GM04504 (cell line): ENCODE measurements at places on chromosomes 3 and 15.

DNA sequence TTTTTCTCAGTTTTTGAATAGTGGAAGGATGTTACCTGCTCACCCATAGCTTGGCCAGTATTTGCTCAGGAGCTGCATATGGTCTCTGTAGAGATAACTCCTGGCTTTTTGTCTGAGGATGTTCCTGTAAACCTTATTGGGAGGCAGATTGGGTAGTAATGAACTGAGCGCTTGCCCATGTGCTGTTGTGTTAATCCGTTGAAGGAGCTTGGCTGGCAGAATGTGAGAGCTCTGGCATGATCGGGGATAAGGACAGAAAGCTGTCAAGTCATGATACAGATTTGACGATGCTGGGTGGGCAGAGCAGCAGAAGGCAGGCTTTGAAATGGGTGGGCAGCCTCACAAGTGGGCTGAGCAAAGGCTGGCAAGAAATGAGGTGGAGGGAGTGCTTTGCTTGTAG lies 27.4 kb downstream of the SH3GL3 start:
- no peak for DNase-seq

- no peak for DNase-seq
Observed at GRCh38 chr15:28269097-28269496, 52.9 kb downstream of the HERC2 start.

DNA sequence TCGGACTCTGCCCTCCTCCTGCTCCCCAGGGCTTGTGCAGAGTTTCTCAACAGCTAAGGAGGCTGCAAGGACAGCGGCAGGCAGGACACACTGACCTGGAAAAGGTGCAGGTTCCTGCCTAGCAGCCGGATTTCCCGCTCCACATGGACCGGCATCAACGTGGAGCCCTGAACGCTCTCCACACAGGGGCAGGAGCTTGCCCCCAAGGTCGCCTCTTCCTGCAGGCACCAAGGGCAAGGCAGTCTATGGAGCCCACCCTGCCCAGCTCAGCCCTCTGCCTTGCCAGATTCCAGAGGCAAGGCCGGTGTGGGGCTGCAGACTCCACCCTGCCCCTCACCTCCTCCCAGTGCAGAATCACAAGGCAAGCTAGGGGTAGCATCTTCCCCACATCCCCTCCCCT lies 10.7 kb downstream of the PLXNB1 start:
- no peak for DNase-seq

GRCh38 chr3:155554777-155555451 lies 190.0 kb downstream of the PLCH1 start:
- DNase-seq: no peak

DNA sequence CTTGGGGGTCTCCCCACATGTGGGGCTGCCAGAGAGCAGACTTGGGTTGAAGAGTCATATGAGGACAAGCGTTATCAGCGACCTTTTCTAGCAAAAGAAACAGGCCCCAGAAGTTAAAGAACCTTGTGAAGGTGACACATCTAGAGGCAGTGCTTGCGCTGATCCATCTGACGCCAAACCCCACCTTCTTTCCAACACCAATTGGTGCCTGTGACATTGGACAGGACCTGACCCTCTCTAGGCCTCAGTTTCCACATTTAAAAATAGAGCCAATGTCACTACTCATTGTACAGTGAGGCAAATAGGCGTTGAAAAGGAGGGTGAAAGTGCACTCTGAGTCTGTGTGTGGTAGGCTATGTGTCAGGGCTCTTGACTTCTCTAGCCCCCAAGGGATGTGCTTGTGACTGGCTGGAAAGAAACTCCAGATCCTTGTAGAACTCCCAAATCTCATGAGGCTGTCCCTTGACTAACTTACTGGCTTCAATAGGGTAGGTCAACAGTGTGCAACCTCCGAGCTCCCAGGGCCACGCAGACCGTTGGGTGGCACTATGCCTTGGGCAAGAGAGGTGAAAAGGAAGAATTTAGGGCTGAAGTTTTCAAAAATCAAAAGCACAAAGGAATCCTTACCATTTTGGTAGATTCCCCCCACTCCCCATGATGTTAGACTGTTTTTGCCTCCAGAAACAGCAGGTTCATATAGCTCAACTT lies 666 bp upstream of the FAM219B start:
- DNase-seq: no peak

DNA sequence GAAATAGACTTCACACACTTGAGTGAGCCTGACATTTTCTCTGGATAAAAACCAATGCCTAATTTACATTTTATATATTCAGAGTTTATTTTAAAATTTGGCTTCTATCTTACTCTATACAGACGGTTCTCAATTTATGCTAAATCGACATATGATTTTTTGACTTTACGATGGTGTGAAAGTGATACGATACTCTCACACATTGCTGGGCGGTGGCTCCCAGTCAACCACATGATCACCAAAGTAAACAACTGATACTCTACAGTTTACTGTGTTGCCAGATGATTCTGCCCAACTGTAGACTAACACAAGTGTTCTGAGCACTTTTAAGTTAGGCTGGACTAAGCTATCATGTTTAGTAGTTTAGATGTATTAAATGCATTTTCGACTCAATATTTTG lies 25.1 kb upstream of the GADL1 start:
- DNase-seq: no peak

- DNase-seq: peak; percentile 15
Observed at GRCh38 chr15:33234020-33234461, 39.5 kb upstream of the FMN1 start.

- DNase-seq: no peak
Observed at GRCh38 chr3:46369675-46370132, 1.0 kb upstream of the CCR5 start.

DNA sequence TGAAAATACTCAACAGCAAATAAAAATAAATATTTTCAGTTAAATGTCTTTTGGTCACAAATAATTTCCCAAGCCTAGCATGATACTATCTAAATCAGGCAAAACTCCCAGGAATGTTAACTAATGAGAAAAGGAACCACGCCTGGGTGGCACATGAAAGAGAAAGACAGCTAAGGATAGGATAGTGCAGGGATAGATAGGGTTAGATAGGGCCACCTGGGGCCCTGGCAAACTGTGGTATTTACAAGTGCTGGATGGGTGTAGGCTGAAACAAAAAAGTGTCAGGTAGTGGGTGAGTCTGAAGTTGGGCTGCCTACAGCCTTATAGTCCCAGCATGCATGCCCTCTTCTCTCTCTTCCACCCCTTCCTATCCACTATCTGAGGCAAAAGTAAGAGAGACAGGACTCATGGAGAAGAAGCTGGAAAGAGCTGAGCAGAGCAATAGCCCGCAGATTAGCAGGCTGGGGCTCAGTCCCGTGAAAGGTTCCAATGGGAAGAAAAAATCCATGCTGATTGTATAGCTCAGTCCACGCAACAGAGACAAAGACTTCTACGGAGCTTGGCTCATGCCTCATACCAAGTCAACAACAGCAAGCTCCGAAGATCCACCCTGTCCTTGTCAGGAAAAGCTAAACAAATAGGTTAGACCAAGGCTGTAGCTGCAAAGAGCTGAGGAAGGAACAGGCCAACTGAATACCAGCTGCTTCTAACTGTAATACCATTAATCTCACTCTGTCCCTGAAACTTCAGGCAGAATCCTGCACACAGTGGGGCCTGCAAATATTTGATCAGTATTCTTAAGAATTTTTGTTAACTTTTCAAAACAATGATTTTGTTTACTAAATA lies 342.1 kb upstream of the ATP11B start:
- DNase-seq: no peak

DNA sequence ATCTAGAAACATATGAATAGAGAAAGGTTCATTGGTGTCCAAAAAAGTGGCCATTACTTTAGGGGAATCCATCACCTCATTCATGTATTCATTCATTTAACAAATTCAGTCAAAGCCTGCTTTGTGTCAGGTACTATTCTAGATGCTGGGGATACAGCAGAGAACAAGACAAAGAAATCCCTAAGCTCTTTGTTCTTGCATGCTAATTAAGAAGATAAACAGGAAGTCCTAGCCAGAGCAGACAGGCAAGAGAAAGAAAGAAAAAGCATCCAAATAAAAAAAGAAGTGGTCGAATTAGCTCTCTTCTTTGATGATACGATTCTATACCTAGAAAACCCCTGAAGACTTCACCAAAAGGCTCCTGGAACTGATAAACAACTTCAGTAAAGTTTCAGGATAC lies 12.4 kb upstream of the ZMAT3 start:
- no peak for DNase-seq

DNA sequence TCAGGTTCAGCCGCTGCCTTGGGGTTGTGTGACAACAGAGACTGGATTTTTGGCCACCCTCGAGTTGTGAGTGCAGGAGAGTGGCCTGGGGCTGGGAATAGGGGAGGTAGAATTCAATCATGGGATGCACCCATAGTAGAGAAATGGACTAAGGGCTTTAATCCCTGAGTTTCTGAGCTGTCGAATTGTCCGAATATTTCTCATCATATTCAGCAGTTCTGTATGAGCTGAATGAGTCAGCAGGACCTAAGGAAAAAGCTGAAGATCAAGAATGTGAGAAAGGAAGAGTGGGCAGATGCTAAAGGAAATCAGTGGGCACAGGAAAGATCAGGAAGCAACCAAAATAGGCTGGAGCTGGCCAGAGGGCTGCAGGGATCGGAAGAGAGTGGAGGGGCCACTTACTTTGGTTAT lies 44.4 kb upstream of the SACM1L start:
- DNase-seq: no peak

DNA sequence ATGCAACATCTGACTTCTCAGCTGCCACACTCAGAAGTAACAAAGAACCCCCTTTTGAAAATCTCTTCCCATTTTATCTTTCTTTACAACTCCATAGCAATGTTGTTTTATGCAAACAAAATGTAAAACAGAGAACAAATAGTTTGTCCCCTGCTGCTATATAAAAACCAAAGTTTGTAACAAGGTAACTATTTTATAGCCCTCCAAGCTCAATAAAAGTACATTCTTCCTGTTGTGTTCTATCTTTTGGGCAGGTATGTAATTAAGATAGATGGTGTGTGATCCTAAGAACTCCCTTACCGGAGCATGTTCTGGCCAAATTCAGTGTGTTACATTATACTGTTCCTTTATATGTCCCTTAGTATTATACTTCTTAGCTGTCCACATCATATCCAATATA lies 12.6 kb upstream of the CGNL1 start:
- no peak for DNase-seq

GRCh38 chr3:67564008-67564407 lies 90.4 kb downstream of the SUCLG2 start:
- DNase-seq: no peak

DNA sequence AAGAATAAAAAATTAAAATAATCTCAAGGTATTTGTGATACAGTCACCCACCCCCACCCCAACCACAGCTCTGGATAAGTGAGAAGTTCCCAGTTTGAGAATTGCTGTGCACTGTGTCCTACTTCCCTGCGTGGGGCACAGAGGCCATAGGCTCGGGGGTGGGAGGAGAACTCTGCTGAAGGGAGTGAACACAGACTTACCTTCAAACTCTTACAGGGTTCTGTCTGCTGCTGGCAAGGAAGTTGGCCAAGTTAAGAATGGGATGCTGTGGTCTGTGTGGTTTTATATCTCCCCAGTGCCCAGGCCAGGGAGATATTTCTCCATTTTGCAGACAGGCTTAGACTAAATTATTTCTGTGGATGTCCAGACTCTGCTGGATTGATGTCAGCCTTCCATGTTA lies 37.6 kb downstream of the SPTSSB start:
- no peak for DNase-seq

- no peak for DNase-seq
Observed at GRCh38 chr3:39141171-39141995, 12.0 kb downstream of the CSRNP1 start.

DNA sequence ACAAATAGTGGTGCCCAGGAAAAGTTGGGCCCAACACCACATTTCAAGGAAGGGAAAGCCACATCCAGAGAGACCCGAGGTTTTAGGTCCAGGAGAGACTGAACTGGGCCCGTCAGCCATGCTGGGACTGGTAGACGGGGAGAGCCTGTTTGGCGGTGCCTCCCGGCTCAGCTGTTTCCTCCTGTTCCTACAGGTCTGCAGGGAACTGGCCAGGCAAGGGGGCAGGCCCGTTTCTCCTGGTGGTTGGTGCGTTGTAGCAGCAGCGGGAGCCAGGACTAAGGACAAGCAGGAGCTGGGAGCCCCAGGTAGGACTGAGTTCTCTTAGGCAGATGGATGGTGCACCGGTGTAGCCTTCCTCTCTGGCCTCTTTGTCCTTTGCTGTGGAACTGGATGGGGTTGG lies 3.9 kb downstream of the PRKCD start:
- no peak for DNase-seq
